ENCODE measurements at places on chromosomes 6 and 20. TPM values are rescaled to one million over a fixed set of nuclear protein-coding genes. Genes with fewer than 3 reads are reported as not detected.

Gene MEP1A
- not detected for polyA plus RNA-seq

Gene ENPP1
- polyA plus RNA-seq = 22.5 TPM

DNA sequence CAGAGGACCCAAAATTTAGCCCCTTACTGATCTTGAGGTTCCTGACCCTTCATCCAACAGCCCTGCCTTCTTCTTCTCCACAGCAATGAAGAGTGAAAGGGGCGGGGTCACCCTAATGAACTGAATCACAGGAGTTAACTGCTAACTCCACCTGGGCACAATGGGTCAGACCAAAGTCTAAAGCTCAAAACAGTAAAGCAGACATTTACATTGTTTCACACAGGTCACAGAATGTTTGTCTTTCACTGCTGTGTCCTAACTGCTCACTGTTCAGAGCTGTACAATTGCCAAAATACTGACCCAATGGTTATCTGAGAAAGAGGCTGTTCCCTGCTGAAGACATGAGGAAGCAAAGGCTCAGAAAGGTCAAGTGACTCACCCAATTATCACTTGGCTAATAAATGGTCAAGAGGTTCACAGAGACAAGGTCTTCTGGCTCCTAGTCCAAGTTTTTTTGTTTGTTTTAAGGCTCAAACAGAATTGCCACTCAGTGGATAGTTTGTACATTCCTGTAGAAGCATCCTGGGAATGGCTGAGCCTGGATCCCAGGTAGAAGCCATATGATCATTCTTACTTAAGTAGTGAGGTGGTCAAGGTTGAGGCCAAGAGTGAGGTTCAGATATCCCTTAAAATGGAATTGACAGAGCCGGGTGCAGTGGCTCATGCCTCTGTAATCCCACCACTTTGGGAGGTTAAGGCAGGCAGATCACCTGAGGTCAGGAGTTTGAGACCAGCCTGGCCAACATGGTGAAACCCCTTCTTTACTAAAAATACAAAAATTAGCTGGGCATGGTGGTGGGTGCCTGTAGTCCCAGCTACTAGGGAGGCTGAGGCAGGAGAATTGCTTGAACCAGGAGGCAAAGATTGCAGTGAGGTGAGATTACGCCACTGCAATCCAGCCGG lies 35.1 kb upstream of the FAM83C start:
- DNase-seq = no peak

Gene RIN2
- 60.8 TPM for polyA plus RNA-seq

DNA sequence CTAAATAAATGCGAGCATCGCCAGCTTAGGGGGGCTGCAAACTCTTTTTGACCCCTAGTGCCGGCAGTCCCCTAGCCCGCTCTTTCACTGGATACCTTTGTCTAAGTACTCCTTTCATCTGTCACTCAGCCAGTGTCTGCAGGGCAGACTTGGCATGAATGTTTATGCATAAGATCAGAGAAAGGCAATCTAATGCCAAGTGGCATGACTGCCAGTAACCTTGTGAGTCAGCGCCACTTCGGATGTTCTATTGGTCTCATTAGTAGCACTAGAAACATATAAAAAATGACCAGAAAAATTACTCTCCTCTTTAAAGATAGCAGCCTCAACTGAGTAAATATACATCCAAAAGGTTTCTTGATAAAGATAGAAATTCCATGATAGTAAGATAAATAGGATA lies 192.2 kb downstream of the TBC1D32 start:
- DNase-seq = no peak

Gene FILIP1
- polyA plus RNA-seq = 0.12 TPM

GRCh38 chr20:36886859-36887751 lies 11.2 kb downstream of the TLDC2 start:
- peak; percentile 36 for DNase-seq

DNA sequence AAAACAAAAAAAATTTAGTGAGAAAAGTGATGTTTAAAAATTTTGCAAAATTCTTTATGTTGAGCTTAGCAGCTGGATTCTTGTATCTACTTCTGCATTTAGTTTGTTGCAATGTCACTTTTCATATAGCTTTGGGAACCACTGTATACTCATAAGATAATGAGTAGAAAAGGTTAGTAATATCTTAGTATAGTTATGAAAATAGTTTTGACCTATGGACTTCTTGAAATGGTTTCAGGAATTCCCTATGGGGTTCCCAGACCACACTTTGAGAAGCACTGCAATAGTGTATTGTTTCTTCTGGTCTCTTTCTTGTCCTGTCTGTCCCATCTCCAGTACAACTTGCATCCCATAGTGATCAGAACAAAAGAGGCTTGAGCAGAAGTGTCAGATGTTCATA lies 29.4 kb downstream of the PPP1R16B start:
- DNase-seq = no peak

GRCh38 chr20:60137657-60138245 lies 179.5 kb downstream of the CDH26 start:
- no peak for DNase-seq

GRCh38 chr6:140537211-140537610 lies 1162.8 kb upstream of the CITED2 start:
- DNase-seq = no peak

Gene PCED1A
- 19.7 TPM for polyA plus RNA-seq

Gene ULBP3
- polyA plus RNA-seq = 13.1 TPM

Gene MUC21
- polyA plus RNA-seq = not detected

Gene EMILIN3
- polyA plus RNA-seq = 0.17 TPM

GRCh38 chr20:50675671-50676376 lies 15.5 kb downstream of the RIPOR3 start:
- no peak for DNase-seq

Gene PKIB
- polyA plus RNA-seq = 8.1 TPM

GRCh38 chr20:63648190-63648589 lies 5.0 kb downstream of the STMN3 start:
- no peak for DNase-seq

DNA sequence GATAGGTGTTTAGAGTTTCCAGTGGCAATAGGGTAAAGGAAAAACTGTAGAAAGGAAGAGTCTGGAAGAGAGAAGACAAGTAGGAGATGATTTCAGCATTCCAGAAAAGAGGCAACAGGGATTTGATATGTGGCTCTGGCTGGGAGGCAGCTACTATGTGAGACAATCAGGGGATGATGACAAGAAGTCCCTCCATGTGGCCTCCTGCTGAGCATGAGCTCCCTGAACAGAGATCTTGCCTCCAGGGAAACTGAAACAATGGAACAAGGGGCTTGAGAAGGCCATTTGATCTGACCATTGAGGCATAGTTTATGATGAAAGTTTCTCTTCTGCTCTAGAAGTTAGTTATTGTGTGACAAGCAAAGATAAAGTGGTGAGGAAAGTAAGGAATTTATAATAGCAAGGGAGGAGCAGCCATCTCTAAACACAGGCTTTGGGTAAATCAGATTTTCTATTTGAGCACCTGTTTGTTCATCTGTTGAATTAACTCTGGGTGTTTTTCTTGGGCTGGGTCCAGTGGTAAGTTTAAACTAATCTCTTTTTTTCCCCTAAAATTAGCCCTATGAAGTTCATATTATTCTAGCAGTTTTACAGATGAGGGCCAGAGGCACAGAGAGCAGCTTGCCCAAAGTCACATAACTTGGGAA lies 3.0 kb upstream of the GPX5 start:
- DNase-seq = no peak

GRCh38 chr20:39879296-39879695 lies 809.7 kb downstream of the MAFB start:
- no peak for DNase-seq

Gene MSH5
- 7.2 TPM for polyA plus RNA-seq

Gene COL21A1
- polyA plus RNA-seq = 0.35 TPM

Data from AG04450 (cell line).